ENCODE measurements at places on chromosomes 11 and 22.

DNA sequence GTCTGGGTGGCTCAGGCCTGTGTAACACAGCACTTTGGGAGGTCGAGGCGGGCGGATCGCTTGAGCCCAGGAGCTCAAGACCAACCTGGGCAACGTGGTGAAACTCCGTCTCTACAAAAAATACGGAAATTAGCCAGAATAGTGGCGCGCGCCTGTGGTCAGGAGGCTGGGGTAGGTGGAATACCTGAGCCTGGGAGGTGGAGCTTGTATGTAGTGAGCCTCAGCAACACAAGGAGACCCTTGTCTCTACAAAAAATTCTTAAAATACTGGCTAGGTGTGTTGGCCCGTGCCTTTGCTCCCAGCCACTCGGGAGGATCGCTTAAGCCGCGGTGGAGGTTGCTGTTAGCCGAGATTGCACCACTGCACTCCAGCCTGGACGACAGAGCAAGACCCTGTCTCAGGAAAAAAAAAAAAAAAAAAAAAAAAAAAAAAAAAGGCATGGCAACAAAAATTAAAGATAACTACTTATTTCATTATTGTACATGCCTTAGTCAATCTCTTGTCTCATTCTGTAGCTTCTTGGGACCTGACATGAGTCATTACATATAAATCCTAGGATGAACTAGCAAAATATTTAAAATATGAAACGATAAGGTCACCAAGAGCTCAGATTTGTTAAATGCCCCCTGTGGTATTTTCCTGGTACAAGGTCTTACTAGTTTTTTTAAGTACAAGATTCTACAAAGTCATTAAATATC is 1.1 kb downstream of the TAF1D start:
- peak; percentile 70 for DNase-seq

DNA sequence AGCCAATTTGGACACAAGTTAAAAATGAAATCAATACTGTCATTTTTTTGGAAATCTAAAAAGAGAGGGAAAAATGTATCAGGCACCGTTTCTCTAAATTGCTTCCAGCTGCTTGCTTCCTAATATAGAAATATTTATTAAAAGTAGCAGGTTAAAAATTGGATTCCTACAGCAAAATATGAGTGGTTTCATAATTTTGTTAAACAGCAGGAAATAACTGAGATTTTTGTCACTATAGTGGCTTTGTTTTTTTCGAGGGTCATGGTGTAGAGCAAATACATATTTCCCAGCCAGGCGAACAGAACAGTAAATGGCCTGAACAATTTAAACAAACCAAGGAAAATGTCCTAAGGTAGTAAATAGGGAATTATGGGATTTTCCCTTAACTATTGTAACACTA is 159.7 kb downstream of the DDX10 start:
- no peak for DNase-seq

DNA sequence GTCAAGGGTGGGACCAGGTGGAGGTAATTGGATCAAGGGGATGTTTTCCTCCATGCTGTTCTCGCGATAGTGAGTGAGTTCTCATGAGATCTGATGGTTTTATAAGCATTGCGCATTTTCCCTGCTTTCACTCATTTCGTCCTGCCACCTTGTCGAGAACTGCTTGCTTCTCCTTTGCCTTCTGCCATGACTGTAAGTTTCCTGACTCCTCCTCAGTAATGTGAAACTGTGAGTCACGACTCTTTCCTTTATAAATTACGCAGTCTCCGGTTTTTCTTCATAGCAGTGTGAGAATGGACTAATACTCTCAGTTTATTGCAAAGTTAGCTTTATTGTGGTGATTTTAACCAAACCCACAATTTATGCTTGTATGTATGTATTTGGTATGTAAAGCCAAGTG is 878.5 kb upstream of the ANO3 start:
- no peak for DNase-seq

- peak; percentile 27 for DNase-seq
Observed at GRCh38 chr11:104609311-104610085, 288.8 kb downstream of the CASP12 start.
